Thoracic aorta (tissue), 2 donors: ENCODE measurements at places on chromosomes 13 and 19. TPM values are rescaled to one million over a fixed set of nuclear protein-coding genes. Genes with fewer than 3 reads are reported as not detected.

The C5AR2 gene
- 25.7 TPM for total RNA-seq

GRCh38 chr19:10116866-10117616, 2.7 kb downstream of the EIF3G start:
- no peak for DNase-seq

The LSR gene
- total RNA-seq: 9.3 TPM

DNA sequence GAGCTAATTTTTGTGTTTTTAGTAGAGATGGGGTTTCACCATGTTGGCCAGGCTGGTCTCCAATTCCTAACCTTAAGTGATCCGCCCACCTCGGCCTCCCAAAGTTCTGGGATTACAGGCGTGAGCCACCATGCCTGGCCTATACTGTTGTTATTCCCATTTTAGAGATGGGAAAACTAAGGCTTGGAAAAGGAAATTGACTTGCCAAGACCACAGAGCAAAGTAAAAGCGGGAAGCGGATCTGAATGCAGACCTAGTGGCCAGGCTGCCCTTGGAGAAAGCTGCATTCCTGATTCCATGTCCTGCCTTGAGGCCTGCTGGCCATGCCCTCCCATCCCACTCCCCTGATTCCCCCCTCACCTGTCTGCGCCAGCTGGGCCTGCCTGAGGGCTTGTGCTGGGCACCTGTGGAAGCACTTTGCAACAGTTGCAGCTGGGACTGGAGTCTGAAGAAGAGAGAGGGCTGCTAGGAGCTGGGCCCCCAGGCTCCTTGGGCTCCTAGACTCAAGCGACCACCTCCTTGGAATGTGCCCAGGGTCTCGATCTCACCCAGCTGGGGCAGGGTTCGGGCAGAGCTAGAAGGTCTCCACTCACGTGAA, 5.7 kb downstream of the PALM3 start:
- no peak for DNase-seq

DNA sequence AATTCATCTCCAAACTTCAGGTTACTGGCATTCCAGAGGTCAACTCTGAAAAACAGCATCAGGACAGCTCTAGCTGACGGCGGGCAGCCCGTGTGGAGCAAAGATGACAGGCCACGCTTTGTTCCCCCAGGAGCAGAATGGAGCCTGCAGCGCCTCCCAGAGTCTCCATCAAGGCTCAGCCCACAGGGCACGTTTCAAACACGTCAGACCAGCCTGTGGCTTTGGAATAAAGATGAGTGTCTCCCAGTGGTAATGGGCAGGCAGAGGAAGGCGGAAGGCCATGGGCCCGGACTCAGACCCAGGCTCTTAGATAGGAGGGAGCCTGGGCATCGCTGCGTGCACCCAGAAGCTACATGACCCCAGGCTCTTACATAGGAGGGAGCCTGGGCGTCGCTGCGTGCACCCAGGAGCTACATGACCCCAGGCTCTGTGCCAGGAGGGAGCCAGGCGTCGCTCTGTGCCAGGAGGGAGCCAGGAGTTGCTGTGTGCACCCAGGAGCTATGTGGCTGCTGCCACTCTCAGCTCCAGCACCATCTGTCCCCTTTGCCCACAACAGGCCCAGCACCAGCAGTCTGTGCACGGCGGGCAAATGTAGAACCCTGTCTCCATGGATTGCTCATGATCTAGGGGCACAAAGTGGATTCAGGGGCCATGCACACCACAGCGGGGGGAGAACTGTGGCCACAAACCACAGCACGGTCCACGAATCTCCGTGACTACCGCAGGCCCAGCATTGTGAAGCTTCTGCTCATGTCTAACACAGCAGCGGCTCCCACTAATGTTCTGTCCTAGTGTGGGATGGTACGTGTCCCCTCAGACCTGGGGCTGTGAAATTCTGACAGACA, 47.8 kb upstream of the C13orf46 start:
- DNase-seq: no peak

The FCHO1 gene
- total RNA-seq: 8.5 TPM

DNA sequence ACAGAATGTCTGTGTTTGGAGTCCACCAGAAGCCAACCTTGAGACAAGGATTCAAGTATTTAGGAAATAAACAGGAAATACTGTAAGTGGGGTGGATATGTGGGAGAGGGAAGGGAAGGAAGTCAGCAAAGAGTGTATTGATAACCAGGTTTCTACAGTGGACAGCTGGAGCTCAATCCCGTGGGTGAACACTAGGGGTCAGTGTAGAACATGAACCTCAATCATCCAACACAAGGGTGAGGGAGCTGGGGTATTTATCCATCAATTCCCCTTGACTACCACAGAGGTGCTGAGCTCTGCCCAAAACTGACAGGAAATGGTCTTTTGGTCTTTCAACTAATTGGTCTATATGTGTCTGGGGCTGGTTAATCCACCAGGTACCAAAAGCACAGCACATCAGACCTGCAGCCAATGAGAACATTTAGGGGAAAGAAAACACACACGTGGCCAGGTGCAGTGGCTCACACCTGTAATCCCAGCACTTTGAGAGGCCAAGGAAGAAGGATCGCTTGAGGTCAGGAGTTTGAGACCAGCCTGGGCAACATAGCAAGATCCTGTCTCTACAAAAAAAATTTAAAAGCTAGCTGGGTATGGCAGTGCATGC, 5.6 kb upstream of the SYDE1 start:
- no peak for DNase-seq

The SIGLEC5 gene
- total RNA-seq: 1.4 TPM

- no peak for DNase-seq
Observed at GRCh38 chr13:69720278-69720983, 387.2 kb upstream of the ATXN8OS start.
